Left kidney (tissue), 8 donors: ENCODE measurements at places on chromosomes 16 and 17. TPM values are rescaled to one million over a fixed set of nuclear protein-coding genes. Genes with fewer than 3 reads are reported as not detected.
A peak's percentile ranks its signal among the peaks of the same experiment; 100 is the strongest.

- no peak for DNase-seq
These were observed 108.0 kb downstream of the SKAP1 start for GRCh38 chr17:48322060-48322459.

- no peak for DNase-seq
These were observed 92.9 kb downstream of the TBC1D16 start for GRCh38 chr17:79942591-79943346.

GRCh38 chr16:81509404-81509803 lies 64.8 kb downstream of the CMIP start:
- DNase-seq: no peak

DNA sequence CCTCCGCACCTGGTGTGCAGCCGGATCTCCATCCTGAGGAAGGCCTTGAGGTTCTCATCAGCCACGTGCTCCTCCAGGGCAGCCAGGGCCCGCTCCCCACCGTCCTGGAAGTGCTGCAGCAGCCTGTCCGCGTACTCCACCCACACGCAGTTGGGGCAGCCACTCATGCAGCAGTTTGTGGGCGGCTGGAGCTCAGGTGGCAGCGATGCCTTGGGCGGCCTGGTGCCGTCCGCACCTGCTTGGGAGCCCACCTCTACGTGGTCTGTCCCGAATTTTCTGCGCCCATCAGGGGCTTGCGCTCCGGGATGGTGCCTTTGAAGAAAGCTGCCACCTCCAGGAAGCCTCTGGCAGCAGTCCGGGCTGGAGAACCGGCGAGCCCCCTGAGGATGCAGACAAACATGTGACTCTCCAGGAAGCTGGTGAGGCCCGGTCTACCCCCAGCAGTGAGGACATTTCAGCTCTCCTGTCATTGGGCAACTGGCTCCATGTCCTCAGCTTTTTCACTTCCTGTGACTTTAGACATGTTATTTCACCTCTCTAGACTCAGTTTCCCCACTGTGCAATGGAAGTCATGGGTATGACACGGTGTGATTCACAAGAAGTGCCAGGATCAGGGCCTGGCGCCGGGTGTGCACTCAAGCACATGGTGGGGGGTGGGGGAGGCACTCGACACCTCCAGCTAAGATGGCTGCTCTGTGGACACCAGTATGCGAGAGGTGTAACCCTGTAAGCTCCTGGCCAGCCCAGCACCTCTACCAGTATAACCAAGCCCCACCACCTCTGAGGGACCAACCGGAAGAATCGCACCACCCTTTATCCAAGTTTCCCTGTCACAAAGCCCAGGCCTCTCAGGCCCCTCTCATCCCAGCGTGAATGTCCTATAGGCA lies 957 bp downstream of the OXLD1 start:
- no peak for DNase-seq

DNA sequence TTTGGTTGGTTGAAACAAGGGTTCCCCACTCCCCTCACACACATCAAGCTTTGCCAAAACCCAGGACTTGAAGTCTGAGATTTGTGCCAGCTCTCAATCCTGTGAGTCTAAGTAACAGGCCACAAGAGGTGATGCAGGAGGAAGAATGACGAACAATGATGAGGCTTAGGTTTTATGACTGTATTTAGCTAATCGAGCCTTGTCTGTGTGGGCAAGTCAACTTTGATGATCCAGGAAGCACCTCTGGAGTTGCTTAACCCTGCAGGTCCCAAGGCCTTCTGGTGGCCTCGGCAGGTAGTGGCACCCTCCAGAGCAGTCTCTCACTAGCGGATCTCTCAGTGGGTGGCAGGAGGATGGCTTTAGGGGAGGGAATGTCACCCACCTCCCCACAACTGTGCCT lies 28.7 kb downstream of the CDK5RAP3 start:
- no peak for DNase-seq

DNA sequence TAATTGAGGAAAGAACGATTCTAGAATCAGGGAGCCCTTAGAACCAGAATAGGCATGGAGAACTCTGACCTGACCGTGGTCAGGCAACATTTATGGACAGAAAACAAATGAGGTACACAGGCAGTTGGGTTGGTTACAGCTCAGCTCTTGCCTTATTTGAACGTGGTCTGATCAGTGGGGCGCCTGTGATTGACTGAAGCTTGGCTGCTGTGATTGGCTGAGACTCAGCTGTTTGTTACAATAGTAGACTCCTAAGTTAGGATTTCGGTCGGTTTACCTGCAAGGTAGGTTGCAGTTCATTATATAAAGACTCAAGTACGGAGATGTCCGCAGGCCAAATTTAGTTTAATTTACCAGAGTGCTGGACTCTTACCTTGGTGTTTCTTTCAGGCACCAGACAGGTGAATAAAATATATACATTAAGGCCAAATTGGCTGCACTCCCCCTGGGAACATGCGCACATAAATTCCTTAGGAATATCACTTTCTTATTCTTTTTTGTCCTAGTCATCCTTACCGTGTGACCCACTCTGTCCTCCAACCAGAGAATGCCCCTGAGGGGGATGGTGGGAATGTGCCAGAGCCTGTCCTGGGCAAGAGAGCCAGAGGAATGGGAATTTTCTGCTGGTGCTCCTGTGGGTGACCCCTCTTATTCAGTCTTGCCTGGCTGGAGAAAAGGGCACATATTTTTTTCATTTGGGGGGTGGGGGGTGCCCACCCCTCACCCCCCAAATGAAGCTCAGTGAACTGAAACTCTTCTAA lies 7.5 kb upstream of the CSNK2A2 start:
- DNase-seq: no peak

- DNase-seq: no peak
These were observed 5.9 kb upstream of the SLC13A2 start for GRCh38 chr17:28467456-28468025.

- DNase-seq: no peak
These were observed 55.3 kb downstream of the SOCS3 start for GRCh38 chr17:78304549-78305037.

- peak; percentile 76 for DNase-seq
These were observed 78.1 kb upstream of the TOB1 start for GRCh38 chr17:50944054-50944901.

DNA sequence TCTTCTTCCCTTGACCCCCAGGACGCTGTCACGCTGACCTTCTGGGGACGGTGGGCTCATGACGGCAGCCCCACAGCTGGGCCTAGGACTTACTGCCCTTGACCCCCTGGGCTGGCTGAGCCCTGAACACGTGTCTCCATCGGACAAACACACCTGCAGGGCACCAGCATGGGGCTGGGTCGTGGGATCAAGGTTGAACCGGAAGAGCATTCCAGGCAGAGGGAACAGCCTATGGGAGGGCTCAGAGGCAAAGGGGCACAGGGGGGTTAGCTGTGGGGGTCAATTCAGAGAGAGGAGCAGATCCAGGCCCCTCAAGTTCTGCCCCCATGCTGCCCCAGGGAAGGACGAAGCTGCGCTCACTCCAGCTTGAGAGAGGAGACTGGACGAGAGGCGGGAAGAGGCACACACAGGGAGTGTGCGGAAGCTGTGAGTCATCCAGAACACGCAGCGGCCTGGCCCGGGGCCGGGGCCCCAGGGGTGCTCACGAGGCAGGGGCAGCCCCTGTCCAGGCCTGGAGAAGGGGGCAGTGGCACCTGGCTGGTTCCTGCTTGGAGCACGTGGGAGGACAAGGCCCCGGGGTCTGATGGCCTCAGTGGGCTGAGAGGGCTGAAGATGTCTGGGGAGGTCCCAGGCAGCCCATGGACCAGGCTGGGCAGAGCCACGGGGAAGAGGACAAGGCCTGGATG lies 9.9 kb downstream of the SSTR5 start:
- DNase-seq: no peak

- DNase-seq: no peak
These were observed 1.5 kb upstream of the FAAP100 start for GRCh38 chr17:81553616-81554181.

GRCh38 chr17:73711916-73712315 lies 67.7 kb upstream of the SDK2 start:
- DNase-seq: no peak

GRCh38 chr16:72198021-72198711 lies 26.2 kb upstream of the PMFBP1 start:
- peak; percentile 59 for DNase-seq

DNA sequence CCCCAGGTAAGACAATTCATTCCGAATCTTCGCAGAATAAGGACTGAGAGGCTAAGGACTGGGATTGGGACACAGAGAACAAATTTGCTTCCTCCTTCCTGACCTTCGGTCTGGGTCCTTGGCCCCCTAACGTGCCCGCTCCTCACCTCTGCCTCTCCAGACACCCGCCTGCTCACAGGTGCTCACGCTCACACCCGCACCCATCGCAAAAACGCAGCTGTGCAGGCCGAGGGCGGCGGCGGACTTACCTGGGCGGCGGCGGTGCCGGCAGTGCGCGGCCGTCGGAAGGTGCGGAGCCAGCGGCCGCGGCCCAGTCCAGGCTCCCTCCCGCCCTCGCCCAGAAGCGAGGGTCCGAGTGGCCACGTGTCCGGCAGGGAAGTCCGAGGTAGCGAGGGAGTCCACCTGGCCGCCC lies 7.1 kb upstream of the HOXB9 start:
- no peak for DNase-seq

ATP1B2 gene
- polyA plus RNA-seq: 20.5 TPM

FAM20A gene
- polyA plus RNA-seq: 11.9 TPM

ASGR2 gene
- polyA plus RNA-seq: 2.0 TPM

FBXW10 gene
- polyA plus RNA-seq: 1.0 TPM

TSPOAP1 gene
- 62.3 TPM for polyA plus RNA-seq
